ENCODE measurements at places on chromosomes 2 and 18.

DNA sequence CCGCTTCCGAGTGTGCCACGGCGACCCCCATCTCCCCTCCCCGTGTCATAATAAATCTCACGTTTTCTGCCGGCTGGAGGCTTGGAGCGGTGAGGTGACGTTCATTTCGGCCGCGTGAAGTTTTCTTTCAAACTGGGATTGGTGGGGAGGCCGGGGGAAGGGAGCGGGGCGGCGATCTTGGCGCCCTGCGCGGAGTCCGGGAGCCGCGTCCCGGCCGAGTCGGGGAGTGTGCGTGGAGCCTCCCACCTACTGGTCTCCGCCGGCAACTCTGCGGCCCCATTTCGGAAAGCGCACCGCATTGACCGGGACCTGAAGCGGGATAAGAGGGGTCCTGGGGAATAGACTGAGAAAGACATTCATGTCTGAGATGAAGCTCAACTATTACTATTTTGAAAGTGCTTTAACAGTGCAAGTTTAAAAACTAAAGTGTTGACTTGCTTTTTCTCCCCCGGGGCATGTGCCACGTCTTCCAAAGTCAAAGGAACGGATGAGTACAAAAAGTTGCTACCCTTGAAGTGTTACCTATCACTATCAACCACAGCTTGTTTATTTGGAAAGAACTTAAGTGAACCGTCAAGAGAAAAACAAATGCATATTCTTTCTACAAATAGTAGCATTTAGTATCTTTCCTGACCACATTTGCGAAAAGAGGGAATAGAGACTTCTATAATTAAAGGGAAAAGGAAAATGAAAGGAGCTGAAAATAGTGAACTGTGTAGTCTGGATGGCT is 818 bp upstream of the IKZF2 start:
- peak; percentile 45 for DNase-seq

GRCh38 chr18:45652303-45653080 is 37.2 kb downstream of the SLC14A2 start:
- DNase-seq = no peak

DNA sequence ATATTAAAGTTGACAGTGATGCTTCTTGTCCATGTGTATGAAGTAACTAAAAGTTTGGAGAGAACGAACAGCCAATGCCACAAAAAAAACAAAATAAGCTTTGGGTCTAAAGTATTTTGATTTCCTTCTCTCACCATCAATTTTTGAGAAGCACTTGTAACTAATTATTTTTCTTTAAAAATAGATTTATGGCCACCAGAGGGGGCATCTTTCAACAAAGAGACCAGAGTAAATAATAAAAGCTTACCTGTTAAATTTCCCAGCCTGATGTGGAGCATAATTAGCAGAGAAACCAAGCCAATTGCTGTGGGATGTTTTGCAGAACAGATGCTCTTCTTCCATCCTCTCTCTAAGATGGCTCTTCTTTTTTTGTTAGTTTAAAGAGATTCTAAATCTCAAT is 29.0 kb downstream of the LINC00305 start:
- no peak for DNase-seq

DNA sequence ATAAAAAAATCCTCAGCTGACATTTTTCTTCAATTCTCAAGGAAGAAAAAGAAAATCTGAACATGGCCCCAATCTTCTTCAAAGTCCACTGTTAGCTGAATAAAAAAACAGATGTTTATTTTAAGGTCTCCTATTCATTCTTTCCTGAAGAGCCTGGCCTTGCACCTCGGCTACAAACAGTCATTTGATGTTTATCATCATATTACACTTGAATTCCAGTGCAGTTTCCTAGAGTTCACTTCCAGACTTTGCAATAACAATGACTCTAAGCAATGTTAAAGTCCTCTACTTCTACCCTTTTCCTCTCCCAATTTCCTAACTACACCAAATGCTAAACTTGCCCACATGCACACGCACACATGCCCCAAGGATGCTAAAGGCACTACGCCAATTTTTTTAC is 70.1 kb downstream of the NOL10 start:
- no peak for DNase-seq

DNA sequence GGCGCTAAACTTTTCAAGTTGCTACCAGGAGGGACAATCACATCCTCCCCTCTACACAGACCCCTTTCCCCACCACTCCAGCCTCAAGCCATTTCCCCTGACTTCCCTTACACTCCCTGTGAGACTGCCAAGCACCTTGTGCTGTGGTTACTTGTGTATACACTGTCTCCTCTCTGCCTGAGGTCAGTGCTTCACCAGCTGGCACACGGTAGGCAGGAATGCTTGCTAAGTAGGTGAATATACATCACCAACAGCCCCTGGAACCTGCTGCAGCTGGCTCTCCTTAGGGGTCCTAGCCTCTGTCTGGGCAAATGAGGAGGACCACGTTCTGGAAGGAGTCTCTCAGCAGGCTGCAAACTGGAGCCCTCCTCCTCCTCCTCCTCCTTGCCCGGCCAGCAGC is 38.3 kb upstream of the ACAA2 start:
- no peak for DNase-seq

DNA sequence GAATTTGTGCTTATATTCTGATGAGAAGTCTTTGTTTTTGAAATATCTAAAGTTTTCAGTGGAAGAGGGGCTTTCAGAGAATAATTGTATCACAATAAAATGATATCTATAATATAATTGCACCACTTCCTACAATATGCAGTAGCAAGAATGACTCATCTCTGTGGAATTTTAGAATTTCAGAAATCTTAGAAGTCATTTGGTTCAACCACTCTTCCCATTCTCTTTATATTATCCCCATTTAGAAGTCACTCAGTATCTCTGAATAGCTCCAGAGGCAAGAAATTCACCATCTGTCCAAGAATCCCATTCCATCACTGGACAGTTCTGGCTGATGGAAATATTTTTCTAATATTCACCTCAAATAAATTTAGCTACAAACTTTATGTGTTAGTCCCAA is 59.3 kb upstream of the CCDC68 start:
- no peak for DNase-seq

- no peak for DNase-seq
Observed at GRCh38 chr2:105175231-105175630, 66.3 kb upstream of the GPR45 start.

- DNase-seq = no peak
Observed at GRCh38 chr18:78174737-78175136, 804.9 kb upstream of the SALL3 start.

All from NCI-H526 treated with DMSO at 0.1 percent for 48 hours (cell line).